ENCODE measurements at places on chromosomes 16 and 17.

GRCh38 chr16:57634171-57634570 lies 5.7 kb downstream of the ADGRG1 start:
- DNase-seq: no peak

- peak; percentile 80 for DNase-seq
Measured at GRCh38 chr17:8152112-8152775, at the start of gene PER1. Gene PER1, minus strand, starts transcription at chr17:8152404. Its CDS starts 1,698 bp downstream, at chr17:8150706.

DNA sequence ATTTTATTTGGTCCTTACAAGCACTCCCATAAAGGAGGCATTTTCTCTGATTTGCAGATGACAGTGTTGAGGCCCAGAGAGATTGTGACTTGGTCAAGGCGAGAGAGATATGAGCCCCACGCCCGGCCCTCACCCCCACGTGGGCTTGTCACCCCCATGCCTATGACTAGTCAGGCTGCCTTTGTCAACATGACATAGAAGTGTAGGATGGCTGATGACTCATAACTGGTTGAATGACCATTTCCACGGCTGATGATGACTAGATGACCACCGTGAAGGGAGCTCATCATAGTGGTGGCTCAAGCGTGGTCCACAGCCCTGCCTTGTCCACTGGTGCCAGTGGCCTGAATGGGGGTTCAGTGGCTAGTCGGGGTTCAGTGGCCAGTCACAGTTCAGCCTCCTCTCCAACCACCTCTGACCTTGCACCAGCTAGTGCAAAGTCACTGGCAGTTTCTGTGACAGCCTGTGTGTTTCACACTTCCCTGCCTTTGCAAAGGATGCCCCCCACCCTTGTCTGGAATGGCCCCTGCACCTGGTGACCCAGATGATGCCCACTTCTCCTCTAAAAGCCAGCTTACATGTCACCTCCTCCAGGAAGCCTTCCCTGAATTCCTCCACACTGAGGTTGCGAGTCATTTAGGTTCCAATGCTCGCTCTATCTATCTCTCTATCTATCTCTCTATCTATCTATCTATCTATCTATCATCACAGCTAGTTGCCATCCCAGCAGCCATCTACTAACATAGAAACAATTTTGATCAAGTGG lies 3.8 kb upstream of the WSCD1 start:
- no peak for DNase-seq

GRCh38 chr17:33200587-33200986 lies 92.5 kb downstream of the ASIC2 start:
- DNase-seq: no peak

GRCh38 chr16:12229759-12230594 lies 253.4 kb downstream of the SNX29 start:
- DNase-seq: no peak

GRCh38 chr16:73037845-73038570 lies 9.9 kb downstream of the ZFHX3 start:
- no peak for DNase-seq

DNA sequence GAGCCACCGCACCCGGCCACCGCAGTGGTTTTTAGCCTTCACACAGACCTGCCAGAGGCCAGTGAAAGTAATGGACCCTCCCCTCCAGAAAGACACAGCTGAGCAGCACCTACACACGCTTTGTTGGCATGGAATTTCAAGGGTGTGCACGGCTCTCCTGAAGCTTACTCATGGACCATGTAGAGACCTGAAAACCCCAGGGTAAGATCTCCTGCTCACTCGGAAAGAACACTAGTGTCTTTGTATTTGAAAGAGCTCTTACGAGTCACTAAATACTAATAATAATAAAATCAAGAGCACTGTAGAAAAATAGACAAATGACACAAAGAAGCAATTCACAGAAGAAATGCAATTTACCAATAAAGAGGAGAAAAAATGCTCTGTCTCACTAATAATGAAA lies 20.0 kb downstream of the SLC43A2 start:
- no peak for DNase-seq

- DNase-seq: no peak
Measured at GRCh38 chr17:53472586-53472985, 350.1 kb upstream of the KIF2B start.

DNA sequence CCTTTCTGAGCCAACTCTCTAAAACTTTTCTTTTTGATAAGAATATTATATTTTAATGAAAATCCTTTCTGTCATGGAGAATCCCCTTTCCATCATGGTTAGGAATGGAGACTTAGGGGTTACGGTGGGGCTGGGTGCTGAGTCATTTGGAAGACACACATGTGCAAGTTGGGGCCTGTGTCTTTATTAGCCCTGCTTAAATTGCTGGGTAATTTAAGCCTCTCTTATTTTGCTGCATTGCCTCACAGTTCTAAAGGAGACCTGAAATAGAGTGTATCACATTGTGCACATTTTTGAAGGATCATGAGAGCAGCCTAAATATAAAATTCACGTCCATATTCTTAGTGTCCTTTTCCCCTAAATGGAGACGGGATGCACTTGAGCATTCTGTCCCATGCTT lies 61.8 kb upstream of the RBFOX1 start:
- DNase-seq: no peak

DNA sequence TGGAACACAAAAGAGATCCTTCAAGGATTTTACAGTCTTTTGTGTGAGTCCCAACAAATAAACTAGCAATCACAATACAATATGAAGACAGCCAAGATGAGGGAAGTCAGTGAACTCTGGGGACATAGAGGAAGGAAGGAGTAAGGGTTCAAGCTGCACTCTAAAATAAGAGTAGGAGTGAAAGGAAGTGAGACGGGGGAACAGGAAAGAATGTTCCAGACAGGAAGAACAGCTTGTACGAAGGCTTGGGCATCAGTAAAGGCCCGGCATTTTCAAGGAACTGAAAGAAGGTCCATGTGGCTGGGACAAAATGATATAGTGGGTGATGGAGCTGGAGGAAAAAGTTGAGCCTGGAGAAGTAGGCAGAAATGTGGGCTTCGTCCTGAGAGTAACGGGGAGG lies 4.5 kb downstream of the CCL17 start:
- no peak for DNase-seq

- no peak for DNase-seq
Measured at GRCh38 chr16:88195911-88196465, 186.8 kb upstream of the ZNF469 start.
